ENCODE measurements at places on chromosomes 2 and 18.

- no peak for DNase-seq
Observed at GRCh38 chr18:29251681-29252080, 1074.8 kb upstream of the CDH2 start.

- no peak for DNase-seq
Observed at GRCh38 chr2:908568-908967, 42.1 kb upstream of the SNTG2 start.

GRCh38 chr18:80104364-80104779, 4.7 kb upstream of the ADNP2 start:
- DNase-seq = no peak

- no peak for DNase-seq
Observed at GRCh38 chr2:128502200-128502599, 183.5 kb upstream of the HS6ST1 start.

- DNase-seq = no peak
Observed at GRCh38 chr2:75007061-75007460, 48.6 kb downstream of the POLE4 start.

GRCh38 chr2:167462379-167462778, 574.1 kb downstream of the XIRP2 start:
- no peak for DNase-seq

DNA sequence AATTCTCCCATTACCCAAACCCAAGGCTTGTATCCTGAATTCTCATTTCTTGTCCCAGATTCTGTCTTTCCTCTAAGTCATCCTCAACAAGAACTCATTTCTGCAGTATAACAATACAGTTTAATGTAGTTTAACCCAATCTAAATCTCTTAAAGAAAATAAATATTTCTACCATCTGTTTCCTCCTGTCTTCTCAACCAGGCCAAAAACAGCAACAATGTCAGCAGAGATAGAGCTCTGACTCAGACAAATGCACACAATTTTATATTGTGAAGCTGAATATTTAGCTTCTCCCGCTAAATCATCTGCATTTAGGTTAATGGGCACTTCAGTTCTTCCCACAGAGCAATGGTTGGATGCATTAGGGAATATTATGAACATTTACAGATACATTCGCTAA, 35.7 kb upstream of the KYNU start:
- no peak for DNase-seq

DNA sequence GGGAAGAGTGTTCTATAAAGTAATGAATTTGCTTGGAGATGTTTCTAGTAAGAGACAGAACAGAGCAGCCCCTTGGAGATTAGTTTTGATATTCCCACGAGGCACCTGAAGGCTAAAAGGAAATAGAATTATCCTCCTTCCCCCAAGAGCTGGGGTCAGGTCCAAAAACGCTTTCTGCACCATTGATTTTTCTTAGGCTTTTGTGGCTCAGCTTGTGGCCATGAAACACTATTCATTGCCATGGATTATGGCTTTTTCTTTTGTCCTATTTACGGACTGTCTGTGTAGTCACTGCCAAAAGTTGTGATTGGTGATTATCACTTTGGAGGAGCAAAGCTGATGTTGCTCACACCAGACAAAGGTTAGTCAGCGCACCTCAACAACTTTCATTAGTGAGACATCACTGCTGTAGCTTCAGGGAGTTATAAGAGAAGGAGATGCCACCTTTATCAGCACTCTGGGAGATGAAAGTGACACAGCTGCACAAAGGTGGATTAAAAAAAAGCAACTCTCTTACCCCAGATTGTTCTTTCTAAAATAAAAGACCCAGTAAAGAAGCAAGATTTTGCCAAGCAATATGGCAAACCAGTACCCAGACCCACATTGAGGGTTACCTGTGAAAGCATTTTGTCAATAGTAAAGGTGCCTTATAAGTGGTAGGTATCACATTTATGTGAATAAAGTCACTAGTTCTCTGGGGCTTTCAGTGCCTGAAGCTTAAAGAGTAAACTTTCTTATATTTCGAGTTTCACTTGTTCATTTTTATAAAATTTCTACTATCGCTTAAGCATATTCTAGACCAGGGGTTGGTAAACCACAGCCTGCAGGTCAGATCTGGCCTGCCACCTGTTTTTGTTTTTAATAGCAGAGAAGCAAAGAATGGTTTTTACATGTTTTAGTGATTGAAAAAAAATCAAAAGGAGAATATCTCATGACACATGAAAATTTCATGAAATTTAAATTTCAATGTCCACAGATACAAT, 10.6 kb downstream of the CXCR4 start:
- DNase-seq = no peak

DNA sequence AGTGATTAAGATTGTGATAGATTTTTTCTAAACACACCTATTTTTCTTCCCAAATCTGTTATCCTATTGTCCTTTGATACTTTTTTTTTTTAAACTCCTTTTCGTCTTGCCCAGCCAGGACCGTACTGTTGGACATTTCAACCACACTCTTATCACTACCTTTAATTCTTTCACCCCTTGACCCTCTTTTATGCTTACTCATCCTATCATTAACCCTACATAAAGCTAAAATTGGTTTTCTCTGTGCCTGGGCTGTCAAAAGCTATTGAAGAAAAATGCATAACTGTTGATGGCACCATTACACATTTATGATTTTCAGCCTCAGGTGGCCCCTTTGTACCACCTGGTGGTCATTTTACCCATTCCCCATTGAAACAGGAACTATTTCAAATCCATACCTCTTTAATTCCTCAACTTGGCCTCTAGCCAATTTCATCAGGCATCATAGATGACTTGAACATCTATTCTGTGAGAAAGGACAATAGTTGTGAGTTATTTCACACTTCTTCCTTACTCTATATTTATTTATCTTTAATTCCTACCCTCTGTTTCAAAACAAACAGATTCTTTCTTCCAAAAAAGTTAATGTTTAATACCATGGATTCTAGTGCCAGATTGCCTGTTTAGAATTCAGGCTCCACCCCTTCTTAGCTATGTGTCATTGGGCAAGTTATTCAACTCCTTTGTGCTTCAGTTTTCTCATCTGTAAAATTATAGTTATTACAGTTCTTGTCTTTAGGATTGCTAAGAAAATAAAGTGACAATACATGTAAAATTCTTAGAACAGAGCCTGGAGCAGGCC, 258.6 kb downstream of the CAMKMT start:
- no peak for DNase-seq

GRCh38 chr2:127701651-127702394, 526 bp downstream of the SFT2D3 start:
- peak; percentile 90 for DNase-seq

DNA sequence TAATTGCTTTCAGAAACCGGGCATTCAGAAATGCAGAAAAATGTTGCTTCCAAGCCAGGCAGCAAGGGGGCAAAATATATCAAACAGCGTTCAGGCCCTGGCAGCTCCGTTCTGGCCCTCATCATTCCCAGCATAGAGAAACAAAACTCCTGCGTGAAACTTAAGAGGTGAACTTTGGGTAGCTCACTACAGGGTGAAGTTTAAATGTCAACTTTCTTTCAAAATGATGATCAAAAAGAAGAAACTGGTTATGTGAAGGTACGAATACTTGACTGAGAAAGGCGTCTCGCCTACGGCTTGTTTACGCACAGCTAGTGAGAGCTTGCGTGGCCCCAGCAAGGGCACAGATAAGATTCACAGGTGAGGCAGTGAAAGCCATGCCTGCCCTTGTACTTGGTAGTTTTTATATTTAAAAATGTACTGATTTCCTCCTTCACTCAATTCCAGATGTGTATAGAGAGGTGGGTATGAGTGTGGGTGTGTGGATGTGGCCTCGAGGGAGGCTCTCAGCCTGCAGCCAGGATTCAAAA, 127.5 kb downstream of the NFATC1 start:
- no peak for DNase-seq

DNA sequence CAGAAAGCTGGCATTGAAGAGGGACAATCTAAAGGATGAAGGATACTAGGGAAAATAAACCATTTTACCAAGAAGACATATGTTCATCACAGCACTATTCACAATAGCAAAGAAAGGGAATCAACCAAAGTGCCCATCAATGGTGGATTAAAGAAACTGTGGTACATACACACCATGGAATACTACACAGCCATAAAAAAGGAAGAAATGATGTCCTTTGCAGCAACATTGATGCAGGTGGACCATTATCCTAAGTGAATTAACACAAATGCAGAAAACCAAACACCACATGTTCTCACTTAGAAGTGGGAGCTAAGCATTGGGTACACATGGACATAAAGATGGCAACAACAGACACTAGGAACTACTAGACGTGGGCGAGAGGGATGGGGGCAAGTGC, 7.2 kb upstream of the MFF start:
- DNase-seq = no peak

- peak; percentile 94 for DNase-seq
Observed at GRCh38 chr2:79638410-79638809, 125.6 kb downstream of the CTNNA2 start.

DNA sequence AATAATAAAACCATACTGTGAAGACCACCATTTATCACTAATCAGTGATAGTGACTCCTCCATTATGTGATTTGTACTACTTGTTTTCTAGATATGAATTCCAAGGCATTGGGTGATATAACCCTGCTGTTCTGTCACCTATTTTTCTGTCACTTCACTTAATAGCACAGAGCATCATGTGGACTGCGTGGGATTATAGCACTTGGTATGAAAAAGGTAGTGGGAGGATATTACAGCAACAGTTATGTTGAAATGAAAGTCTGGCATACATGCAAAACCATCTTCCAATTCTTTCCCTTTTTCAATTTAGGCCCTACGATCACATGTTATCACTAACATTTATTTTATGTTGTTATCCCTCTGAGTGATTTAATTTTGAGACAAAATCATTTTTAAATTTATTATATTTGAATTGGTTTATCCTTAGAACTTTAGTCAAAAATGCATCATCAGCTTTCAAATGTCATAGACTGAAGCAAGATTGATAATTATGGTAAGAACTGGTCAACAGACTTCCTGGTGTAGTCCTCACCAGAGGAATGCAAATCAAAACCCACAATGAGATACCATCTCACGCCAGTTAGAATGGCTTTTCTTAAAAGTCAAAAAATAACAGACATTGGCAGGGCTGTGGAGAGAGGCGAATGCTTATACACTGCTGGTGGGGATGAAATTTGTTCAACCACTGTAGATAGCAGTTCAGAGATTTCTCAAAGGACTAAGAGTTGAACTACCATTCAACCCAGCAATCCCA, 242.6 kb downstream of the IKZF2 start:
- no peak for DNase-seq

- DNase-seq = no peak
Observed at GRCh38 chr2:9010866-9011265, 7.4 kb upstream of the MBOAT2 start.

DNA sequence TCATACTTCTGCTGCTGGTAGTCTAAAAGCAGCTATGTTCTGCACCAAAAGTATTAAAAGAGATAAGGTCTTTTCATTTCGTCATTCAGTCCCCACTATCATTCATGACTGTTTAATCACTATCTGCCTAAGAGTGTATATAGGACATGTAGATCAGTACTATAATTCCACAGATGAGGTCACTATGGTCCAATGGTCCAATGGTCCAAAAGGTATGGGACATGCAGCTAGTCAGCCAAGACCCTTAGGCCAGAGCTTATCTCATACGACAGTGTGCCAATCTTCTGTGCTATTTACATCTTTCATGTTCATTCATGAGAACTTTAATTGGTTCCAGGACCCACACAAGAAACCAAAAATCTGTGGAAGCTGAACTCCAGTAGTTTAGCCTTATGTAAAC, 42.6 kb upstream of the SDC1 start:
- DNase-seq = no peak

DNA sequence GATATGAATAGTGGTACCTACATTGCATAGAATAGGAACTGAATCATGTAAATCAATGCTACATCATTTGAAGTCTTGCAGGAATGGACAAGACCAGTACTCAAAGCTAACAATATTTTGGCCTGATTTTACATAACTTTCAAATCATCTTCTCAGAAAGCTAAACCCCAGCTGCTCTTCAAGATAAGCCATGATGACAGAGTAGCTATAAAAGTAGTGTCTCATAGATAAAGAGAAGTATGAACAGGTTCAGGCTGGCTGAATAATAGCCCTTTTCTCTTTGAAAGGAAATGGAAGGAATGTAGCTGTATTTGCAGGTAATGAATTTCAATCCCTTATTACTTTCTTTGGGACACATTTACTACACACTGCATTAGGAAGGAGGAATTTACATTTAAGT, 28.2 kb downstream of the TSPYL6 start:
- DNase-seq = no peak

DNA sequence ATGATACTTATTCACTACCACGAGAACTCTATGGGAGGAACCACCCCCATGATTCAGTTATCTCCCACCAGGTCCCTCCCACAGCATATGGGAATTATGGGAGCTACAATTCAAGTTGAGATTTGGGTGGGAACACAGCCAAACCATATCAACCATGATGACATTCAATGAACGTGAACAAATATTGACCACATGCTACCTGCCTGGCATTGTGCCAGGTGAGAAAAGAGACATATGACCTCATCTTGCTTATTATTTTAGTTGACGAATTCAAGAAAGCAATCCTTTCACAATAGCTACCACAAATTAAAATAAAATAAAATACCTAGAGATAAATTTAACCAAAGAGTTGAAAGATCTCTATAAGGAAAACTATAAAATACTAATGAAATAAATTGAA, 286.5 kb upstream of the CRIM1 start:
- DNase-seq = no peak
